NCI-H2171 treated with DMSO at 0.1 percent for 48 hours (cell line): ENCODE measurements at places on chromosomes 1 and 21.

DNA sequence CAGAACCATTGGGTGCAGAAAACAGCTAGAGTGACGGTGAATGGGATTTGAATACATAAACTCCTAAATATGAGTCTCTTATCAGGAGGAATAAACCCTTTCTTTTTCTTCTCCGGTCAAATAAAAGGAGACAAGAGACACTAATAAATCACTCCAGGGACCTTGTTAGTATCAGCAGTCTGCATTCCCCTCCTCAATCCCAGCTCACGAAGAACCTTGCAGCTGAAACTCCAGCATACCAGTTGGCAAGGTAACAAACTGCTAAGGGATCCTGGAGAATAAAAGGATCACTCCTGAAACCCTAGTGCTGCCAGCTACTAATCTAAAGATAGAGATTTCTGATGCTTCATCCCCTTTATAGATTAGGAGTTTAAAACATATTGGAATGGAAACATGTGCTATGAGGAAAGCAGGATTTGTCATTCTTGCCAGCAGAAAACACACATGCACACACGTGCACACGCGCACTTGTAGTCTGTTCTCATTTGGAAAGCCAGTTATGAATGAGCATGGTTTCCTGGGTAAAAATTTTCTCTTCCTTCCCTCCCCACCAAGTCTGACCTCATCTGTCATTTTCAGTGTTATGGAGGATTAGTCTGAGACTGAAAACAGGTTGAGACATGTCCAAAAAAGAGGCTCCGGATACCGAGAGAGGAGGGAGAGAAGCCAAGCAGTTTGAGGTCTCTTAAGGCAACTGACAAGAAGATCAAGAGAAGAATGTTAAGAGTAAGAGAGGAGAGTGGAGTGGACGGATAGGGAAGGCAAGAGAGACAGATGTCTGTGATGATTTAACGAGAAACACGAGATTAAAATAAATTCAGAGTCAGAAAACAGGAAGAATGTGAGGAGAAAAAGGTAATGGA, 10.9 kb downstream of the IER5 start:
- DNase-seq = peak; percentile 84

DNA sequence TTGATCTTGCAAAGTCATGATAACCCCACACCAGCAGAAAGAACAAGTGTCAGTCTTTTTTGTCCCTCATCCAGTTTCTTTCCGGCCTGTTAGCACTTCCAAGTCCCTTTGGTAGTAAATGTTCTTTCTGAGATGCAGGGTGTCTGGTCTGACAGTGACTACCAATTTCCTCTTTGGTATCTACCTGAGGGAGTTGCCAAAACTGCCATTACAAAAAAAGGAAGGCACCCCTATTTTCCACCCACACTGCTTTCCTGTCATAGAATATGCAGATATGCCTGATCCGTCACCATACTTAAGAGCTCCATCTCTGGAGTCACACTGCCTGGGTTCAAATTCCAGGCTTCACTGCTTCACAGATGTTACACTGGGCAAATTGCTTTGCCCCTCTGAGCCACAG, 72.4 kb downstream of the ZNF281 start:
- no peak for DNase-seq

DNA sequence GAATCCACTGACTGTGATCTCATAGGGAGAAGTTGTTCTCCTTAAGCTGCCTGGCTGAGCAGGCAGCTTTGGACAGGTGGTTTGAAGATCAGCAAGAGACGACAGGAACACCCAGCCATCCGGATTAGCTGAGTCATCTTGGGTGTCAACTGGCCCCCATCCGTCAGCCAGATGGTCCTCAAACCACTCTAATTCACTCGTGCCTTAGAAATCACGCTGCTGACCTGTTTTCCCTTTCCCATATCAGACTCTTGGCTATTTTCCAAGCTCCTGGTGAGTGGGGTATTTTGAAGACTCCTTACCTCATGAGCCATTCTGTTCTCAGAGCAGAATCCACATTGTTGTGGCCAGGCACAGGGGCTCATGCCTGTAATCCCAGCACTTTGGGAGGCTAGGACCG, 149.1 kb upstream of the L1TD1 start:
- DNase-seq = peak; percentile 95

DNA sequence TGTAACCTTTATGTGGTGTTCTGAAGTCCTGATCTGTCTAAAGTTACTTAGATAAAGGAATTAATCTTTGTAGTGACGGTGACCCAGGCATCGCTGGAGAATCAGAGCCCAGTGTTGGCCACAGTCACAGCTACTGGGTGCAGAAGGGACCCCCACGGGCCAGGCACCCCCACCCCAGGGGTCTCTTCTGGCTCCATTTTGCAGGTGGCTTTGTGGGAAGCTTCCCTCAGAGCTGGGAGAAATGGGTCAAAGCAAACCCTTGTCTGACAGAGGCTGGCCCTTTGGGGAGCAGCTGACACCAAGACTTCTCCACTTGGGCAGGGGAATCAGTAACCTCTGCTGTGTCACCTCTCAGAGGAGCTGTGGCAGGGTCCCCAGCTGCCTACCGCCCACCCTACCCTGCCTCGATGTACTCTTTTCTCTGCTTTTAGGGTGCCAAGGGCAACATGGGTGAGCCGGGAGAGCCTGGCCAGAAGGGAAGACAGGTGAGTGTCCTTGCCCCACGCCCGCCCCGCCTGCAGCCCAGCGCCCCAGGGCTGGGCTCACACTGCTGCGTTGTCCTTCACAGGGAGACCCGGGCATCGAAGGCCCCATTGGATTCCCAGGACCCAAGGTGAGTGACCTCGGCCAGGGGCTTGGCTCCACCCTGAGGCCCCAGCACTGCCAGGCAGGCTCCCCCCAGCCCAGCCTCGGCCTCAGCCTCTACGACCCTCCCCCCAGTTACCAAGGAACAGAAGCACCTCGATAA, 17.7 kb downstream of the COL6A2 start:
- DNase-seq = no peak

DNA sequence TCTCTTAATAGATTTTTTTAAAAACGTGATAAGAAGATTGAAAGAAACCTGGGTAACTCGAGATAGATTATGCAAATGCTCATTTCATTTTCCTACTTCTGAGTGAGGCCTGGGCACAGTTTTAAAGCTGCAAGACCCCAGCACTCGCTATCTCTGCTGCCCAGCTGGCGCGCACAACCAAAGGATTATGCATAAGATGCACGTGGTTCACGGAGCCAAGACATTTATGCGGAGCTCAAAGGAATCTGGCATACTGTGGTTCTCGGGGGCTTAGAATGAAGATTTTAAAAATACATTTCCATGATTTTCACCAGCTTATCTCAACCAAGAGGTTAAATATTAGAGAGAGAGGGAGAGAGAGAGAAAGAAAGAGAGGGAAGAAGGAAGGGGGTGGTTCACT, 210.9 kb downstream of the DSCAM start:
- no peak for DNase-seq

DNA sequence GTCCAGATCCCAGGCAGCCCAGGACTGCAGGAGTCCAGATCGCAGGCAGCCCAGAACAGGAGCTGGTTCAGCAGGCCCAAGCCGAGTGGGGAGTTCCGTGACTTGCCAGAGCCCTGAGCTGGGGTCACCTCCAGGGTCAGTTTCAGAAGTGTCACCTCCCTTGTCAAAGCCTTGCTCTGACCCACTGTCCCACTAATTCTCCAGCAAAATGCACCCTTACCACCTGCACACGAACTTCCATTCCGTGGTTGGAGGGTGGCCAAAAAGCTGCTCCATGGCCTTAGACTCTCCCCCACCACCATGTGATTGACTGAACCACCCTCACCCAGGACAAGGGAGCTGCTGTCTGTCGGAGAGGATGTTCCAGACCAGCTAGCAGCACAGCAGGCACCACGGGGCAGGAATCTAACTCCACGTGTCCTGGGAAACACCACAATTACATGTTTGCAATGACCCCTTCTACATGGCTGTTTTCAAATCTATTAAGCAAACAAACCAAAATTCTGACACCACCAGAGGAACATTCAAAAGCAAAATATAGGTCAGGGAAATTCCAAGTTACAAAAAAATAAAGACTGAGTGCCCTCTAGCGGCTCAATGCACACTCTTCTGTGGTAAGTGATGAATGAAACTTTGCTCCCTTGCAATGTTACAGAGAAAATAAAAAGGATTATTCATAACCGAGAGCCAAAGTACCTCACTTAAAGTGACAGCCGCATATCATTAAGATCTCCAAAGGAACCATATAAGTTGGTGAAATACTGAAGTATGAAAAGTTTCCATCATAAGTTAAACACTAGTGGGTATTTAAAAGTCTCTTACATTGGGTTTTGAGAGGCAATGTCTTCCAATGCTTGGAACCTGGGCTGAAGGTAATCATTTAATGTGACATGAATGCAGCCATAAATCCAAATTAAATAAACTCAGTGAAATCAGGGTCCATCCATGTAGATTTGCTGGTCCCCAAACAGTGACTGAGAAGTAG, 76.3 kb downstream of the NPHP4 start:
- peak; percentile 52 for DNase-seq

GRCh38 chr1:199287647-199288046, 648.8 kb downstream of the PTPRC start:
- no peak for DNase-seq

DNA sequence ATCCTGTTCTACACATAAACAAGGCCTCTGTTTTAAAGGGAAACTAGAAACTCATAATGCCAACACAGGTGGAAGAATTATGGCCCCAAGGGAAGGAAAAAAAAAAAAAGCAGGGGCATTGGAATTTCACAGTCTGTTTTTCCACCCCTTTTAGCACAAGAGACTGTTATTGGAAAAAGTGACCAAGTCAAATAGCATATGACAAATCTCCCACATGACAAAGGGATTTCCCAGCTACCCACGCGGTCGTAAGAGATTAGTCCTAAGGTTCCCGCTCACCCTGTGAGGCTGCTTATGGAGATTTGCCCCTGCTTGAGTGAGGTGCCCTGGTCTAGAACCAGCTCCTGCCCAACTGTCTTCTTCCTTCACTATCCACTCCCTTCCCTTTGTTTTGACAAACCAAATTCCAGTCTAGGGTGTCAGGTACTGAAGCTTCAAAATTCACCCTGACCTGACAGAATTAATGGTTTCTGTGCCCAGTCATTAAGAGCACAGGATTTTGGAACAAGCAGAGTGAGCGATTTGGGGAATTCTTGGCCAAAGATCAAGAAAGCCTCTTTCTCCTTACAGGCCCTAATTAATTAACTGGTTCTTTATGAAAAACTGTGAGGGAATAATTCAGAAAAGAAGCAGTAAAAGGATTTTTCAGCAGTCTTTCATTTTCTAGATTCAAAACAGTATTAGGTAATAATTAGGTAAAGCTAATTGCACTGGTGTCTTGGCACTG, 107.3 kb downstream of the NMNAT2 start:
- DNase-seq = peak; percentile 46

GRCh38 chr1:112614460-112615065, 4.4 kb downstream of the ST7L start:
- DNase-seq = peak; percentile 45

GRCh38 chr1:47914218-47914938, 82.8 kb downstream of the TRABD2B start:
- DNase-seq = no peak

GRCh38 chr1:225453797-225454648, 26.2 kb upstream of the LBR start:
- DNase-seq = peak; percentile 66

DNA sequence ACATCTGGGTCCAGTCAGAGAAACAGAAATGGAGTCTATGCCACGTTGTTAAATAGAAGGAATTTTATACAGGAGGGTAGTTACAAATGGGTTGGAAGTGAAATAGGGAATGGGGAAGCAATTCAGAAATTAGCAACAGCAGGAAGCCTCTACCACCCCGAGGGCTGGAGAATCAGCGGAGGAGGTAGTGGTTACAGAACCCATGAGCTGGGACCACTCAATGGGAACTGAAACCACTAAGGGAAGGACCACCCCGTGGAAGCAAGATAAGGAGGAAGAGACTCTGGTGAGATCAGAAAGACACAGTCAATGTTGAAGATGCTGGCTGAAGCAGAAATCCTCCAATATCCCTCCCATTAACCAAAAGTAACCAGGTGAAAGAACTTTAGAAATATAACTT, 15.5 kb upstream of the MAST2 start:
- DNase-seq = no peak

DNA sequence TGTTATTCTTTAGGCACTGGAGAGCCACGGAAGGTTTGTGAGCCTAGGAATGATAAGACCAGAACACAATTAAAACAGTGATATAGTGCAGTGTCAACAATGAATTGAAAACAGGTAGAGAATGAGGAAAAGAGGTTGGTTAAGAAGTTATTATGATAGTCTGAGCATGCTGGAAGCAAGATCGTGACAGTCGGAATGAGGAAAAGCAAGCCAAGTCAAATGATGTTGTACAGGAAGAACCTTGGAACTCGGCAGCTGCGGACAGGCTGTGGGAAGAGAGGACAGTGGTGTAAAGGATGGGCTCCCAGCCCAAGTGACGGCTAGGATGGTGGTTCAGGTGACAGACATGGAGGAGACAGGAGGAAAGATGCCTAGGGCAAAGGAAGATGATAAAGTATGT, 25.6 kb downstream of the MTARC1 start:
- no peak for DNase-seq

- no peak for DNase-seq
These were observed 1.6 kb downstream of the C8A start for GRCh38 chr1:56856186-56856585.

DNA sequence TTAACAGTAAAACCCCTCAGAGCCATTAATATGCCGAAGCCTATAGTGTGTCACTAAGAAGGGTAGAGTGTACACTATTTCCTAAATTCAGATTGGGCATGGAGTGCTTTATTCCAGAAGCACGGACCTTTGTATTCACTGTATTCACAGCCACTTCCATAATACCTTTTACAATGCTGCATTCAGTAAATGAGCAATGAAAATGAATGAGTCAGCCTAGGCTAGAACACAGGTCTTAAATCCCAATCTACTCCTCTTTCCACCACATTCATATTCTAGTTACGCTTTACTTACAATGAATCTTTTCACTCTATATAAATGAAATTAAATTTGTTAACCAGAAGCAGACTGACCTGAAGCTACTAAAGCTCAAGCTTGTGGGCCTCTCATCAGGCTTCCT, 13.0 kb upstream of the GORAB start:
- no peak for DNase-seq

GRCh38 chr21:46064870-46065214, 33.1 kb upstream of the COL6A2 start:
- DNase-seq = no peak

GRCh38 chr1:73511038-73511437, 686.9 kb downstream of the LRRIQ3 start:
- no peak for DNase-seq

GRCh38 chr21:33948096-33948950, 32.7 kb upstream of the ATP5PO start:
- DNase-seq = peak; percentile 66
